Caco-2 (cell line): ENCODE measurements at places on chromosomes 16 and 17. TPM values are rescaled to one million over a fixed set of nuclear protein-coding genes. Genes with fewer than 3 reads are reported as not detected.

The KRTAP1-5 gene
- not detected in 2 replicates for total RNA-seq

The GRB7 gene
- 83.3 and 98.6 TPM in 2 replicates for total RNA-seq

The PRR15L gene
- total RNA-seq = 24.3 and 30.5 TPM in 2 replicates

The SOST gene
- not detected in 2 replicates for total RNA-seq

The SCARF1 gene
- total RNA-seq = 0.14 and 0.51 TPM in 2 replicates

The RAP1GAP2 gene
- 45.3 and 46.7 TPM in 2 replicates for total RNA-seq

The HSBP1 gene
- total RNA-seq = 226 and 235 TPM in 2 replicates

The MYO18A gene
- 47.1 and 55.5 TPM in 2 replicates for total RNA-seq

The TEX19 gene
- 3.4 and 4.2 TPM in 2 replicates for total RNA-seq

The ZSCAN10 gene
- total RNA-seq = not detected in 2 replicates

The ERN1 gene
- total RNA-seq = 24.3 and 27.5 TPM in 2 replicates

The TLCD3B gene
- total RNA-seq = 0.48 and 0.60 TPM in 2 replicates

The MAF gene
- total RNA-seq = 3.6 and 4.2 TPM in 2 replicates

The RNF151 gene
- total RNA-seq = not detected in 2 replicates

The AOC2 gene
- total RNA-seq = 3.7 and 4.2 TPM in 2 replicates

The SCGB1C2 gene
- not detected in 2 replicates for total RNA-seq

The GJC1 gene
- 33.5 and 34.6 TPM in 2 replicates for total RNA-seq

The GPRC5B gene
- total RNA-seq = 7.6 and 14.0 TPM in 2 replicates

The TMEM238L gene
- total RNA-seq = not detected in 2 replicates

GRCh38 chr17:29526322-29526721, 40.5 kb downstream of the ABHD15 start:
- no peak overlapping the region for H3K4me3 ChIP-seq
- H3K27ac ChIP-seq = no peak overlapping the region
- H3K27me3 ChIP-seq = no peaks in the 10 kb centered on the region
- H3K36me3 ChIP-seq = 0 out of 2 replicates have a peak, but pooled peaks cover 2% of the 10 kb centered on the region
- H3K4me1 ChIP-seq = no peaks in the 10 kb centered on the region

DNA sequence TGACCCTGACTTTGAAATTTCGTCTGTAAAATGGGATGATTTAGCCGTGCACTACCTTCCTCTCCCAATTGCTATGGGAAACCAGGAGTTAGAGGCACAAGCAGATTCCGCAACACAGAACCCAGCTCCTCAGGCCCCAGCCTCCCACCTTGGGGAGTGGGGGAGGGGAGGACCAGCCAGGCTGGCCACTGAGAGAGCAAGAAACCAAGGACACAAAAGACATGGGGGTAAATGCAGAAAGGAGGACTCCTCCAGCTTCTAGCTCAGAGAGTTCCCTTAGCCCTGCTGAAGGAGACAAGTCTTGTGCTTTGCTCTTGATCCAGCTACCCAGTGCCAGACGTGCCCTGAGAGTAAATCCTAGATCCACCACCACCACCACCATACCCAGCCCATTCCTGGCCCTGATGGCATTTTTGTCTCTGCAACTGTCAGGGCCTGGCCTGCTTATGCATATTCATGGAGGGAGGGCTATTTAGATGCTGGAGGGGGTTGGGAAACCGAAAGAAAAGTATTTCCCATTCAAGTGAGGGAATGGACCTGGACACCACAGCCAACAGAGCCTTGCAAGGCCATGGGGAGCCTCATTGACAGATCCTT, 25.9 kb downstream of the PITPNM3 start:
- no peak overlapping the region for H3K4me3 ChIP-seq
- no peak overlapping the region for H3K27ac ChIP-seq
- no peaks in the 10 kb centered on the region for H3K4me1 ChIP-seq
- no peaks in the 10 kb centered on the region for H3K27me3 ChIP-seq
- no peak for DNase-seq

DNA sequence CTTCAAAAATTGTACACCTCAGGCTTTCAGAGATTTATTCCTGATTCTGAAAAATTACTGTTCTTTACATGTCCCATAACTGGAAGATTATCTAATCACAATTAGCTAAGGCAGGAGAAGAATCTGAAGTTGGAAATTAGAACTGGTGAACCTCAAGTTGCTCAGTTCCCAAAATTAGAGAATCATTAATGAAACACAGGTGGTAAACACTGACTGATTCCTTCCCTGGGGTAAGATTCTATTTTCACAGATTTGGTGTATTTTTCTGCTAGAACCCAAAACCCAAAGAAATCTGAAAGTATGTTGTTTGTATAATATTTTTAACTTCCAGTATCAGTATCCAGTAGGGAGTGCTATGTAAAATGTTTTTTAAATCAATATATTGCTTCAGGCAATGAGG, 25.7 kb downstream of the PHKB start:
- H3K27me3 ChIP-seq = no peaks in the 10 kb centered on the region
- no peak overlapping the region for H3K27ac ChIP-seq
- H3K4me3 ChIP-seq = no peak overlapping the region
- no peak for DNase-seq

GRCh38 chr17:68955181-68955841, at the start of gene ABCA8:
ABCA8 (minus strand) TSS chr17:68955392; CDS start chr17:68942034, 13,358 bp downstream.
- peaks cover 14% of the 10 kb centered on the region for H3K4me1 ChIP-seq
- H3K27ac ChIP-seq = peak within 1 kb of the TSS; percentile 25
- H3K27me3 ChIP-seq = no peaks in the 10 kb centered on the region
- DNase-seq = no peak

- no peak overlapping the region for H3K4me3 ChIP-seq
- H3K4me1 ChIP-seq = no peaks in the 10 kb centered on the region
- DNase-seq = no peak
- H3K36me3 ChIP-seq = no peaks in the 10 kb centered on the region
These were observed 175.3 kb downstream of the HS3ST4 start for GRCh38 chr16:25867041-25867440.

DNA sequence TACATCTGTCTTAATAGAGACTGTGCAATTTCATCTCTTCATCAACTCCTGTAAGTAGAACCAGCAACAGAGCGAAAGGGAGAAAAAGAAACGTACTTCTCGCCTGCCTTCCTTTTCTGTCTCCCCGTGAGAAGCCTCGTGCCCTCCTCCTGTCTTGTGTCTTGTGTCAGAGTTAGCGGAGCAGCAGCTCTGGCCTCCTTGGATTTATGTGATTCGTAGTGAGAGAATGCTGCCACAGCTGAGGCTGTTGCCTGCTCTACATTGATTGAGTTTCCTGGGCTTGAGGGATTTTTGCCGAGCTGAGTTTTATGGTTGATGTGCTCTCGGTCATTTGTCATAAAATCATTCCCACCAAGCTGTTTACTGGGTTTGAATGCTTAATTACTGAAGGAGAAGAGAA, 579.1 kb upstream of the RBFOX1 start:
- no peak overlapping the region for H3K4me3 ChIP-seq
- no peaks in the 10 kb centered on the region for H3K27me3 ChIP-seq
- DNase-seq = no peak
- no peaks in the 10 kb centered on the region for H3K36me3 ChIP-seq

- H3K36me3 ChIP-seq = no peaks in the 10 kb centered on the region
- H3K27me3 ChIP-seq = no peaks in the 10 kb centered on the region
- H3K4me3 ChIP-seq = no peak overlapping the region
- no peaks in the 10 kb centered on the region for H3K4me1 ChIP-seq
These were observed 112.9 kb downstream of the DNAH3 start for GRCh38 chr16:21037736-21038135.

DNA sequence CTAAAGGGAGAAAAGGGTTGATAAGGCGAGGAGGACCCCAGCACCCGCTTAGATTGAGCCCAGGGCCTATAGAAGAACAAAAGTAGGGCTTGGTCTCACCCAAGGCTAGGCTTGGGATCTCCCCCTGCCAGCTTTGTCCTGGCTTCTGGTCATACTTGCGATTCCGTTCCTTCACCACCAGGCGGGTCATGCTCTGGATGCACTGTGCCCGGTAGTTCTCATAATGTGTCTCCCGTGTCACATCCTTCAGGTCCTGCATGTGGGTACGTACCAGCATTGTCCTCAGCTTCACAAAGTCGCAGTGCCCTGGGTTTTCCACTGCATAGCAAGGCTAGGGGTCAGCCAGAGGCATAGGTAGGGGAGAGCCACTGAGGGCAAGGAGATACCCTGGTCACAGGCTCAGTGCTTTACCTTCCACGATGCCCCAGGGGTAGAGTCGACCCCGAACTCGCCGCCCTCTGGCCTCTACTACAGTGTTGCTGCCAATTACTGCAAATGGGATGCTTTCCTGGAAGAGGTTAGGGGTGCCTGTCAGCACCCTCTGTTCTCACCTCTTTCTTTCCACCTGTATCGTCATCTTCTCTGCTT, 6.5 kb upstream of the MTMR4 start:
- no peaks in the 10 kb centered on the region for H3K27me3 ChIP-seq
- DNase-seq = no peak
- no peaks in the 10 kb centered on the region for H3K36me3 ChIP-seq
- no peak overlapping the region for H3K27ac ChIP-seq
- 0 out of 2 replicates have a peak, but pooled peaks cover 3% of the 10 kb centered on the region for H3K4me1 ChIP-seq
- no peak overlapping the region for H3K4me3 ChIP-seq

DNA sequence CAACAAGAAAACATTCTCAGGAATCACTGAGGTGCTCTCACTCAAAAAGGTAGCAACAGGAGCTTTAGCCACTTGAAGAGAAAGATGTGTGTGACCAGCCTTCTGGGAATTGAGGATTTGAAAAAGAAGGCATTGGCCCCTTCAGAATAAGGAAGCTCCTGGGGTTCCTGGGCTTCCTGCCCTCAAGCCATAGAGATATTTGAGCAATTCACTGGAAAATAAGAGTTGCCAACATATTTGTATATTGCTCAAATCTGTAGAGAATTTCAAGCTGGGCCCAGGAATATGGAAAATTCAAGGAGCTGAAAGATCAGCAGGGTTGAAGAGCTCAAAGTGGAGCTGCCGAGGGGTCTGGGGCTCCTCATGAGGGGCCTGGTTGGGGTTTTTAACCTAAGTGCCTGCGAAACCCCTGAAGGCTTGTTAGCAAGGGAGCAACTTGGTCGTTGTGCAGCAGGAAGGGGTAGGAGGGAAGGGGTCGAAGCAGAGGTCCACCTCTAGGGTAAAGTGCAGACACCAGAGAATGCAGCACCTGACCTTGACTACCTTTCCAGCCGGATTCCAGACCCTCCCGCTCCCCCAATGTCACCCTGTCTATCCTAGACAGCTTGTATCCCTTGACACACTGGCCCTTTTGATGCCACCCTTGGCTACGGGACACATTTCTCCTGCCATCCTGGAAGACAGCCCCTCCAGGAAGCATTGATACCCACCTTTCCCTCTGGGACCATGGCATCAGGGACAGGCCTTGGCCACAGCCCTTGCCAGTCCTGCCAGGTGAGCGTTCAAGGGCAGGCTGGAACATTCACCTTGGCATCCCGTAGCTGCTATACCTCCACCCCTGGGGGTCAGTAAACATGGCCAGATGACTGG, 67.6 kb upstream of the SREBF1 start:
- peaks cover 11% of the 10 kb centered on the region for H3K4me1 ChIP-seq
- no peak overlapping the region for H3K4me3 ChIP-seq
- H3K27me3 ChIP-seq = no peaks in the 10 kb centered on the region
- no peaks in the 10 kb centered on the region for H3K36me3 ChIP-seq
- no peak overlapping the region for H3K27ac ChIP-seq
- no peak for DNase-seq

GRCh38 chr16:47492428-47493377, 31.6 kb downstream of the PHKB start:
- no peaks in the 10 kb centered on the region for H3K27me3 ChIP-seq
- H3K36me3 ChIP-seq = no peaks in the 10 kb centered on the region
- DNase-seq = no peak
- H3K27ac ChIP-seq = no peak overlapping the region
- no peak overlapping the region for H3K4me3 ChIP-seq

DNA sequence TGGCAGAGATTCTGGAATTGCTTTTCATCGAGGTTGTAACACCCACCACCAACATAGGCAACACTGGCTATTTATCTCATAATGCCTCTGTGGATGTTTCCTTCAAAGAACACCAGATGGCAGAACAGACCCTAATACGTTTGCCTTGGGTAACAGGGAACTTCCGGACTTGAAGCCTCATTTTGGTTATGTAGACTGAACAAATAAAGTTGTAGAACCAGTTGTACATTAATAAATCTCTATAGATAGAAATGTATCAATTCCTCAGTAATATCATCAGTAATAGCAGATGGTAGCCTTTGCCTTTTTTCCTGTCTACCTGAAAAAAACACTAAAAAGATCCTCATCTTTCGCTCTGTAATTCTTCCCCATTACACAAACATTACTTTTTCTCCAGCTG, 25.9 kb upstream of the APOH start:
- H3K4me1 ChIP-seq = peaks cover 17% of the 10 kb centered on the region
- no peaks in the 10 kb centered on the region for H3K36me3 ChIP-seq
- H3K4me3 ChIP-seq = no peak overlapping the region
- H3K27me3 ChIP-seq = no peaks in the 10 kb centered on the region

GRCh38 chr17:2025220-2025621, at the start of gene RTN4RL1:
RTN4RL1 (minus strand) TSS chr17:2025334; CDS start chr17:2024865, 469 bp downstream.
- H3K27me3 ChIP-seq = peaks cover 6% of the 10 kb centered on the region
- DNase-seq = peak; percentile 67
- H3K4me1 ChIP-seq = peaks cover 18% of the 10 kb centered on the region; the same call in 1 of the 2 replicates

DNA sequence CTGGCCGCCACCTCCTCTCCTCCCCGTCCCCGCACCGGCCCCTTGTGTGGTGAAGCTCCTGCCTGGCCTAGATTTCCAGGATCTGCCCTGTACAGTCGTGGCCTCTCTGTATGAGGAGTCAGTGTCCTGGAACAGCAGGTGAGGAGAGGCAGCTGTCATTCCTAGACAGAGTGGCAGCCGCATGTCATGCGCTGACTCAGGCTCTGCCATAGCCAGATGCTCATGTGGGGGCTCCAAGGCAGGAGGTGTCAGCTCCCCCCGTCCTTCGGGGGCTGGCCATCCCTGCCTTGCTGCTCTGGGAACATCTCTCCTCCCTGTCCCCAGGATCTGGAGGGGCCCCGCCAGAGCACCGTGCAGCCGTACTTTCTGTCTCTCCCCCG, 60.4 kb downstream of the BAIAP2 start:
- peaks cover 15% of the 10 kb centered on the region for H3K4me1 ChIP-seq
- H3K27ac ChIP-seq = peak overlapping the region; percentile 14

- peaks cover 35% of the 10 kb centered on the region for H3K4me1 ChIP-seq
- no peak for DNase-seq
- no peak overlapping the region for H3K27ac ChIP-seq
- H3K27me3 ChIP-seq = no peaks in the 10 kb centered on the region
- peaks cover 1% of the 10 kb centered on the region; the same call in 1 of the 2 replicates for H3K36me3 ChIP-seq
- no peak overlapping the region for H3K4me3 ChIP-seq
These were observed 41.7 kb downstream of the ANKRD11 start for GRCh38 chr16:89448656-89449055.
